ENCODE measurements at places on chromosomes 5 and 9.

- DNase-seq = no peak
These were observed 99.0 kb downstream of the TRIM36 start for GRCh38 chr5:115070737-115071136.

DNA sequence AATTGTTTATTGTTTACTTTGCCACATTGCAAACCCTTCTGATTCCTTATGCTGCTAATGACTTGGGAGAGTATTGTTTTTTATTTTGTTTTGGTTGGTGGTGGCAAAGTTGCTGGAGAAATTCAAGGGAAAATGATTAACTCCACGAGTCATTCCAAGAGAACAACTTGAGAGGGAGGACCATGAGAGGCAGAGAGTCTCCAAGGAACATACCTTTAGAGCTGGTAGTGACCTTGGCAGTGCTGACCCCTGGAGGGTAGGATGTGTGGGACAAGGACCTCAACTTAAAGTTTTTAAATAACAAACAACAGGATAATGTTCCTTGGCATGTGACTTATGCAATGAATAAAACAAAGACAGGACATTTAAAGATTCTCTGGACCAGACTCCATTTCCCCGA is 139.7 kb downstream of the LRRC70 start:
- DNase-seq = no peak

- DNase-seq = peak; percentile 84
These were observed 202.3 kb downstream of the AOPEP start for GRCh38 chr9:94928691-94929368.

DNA sequence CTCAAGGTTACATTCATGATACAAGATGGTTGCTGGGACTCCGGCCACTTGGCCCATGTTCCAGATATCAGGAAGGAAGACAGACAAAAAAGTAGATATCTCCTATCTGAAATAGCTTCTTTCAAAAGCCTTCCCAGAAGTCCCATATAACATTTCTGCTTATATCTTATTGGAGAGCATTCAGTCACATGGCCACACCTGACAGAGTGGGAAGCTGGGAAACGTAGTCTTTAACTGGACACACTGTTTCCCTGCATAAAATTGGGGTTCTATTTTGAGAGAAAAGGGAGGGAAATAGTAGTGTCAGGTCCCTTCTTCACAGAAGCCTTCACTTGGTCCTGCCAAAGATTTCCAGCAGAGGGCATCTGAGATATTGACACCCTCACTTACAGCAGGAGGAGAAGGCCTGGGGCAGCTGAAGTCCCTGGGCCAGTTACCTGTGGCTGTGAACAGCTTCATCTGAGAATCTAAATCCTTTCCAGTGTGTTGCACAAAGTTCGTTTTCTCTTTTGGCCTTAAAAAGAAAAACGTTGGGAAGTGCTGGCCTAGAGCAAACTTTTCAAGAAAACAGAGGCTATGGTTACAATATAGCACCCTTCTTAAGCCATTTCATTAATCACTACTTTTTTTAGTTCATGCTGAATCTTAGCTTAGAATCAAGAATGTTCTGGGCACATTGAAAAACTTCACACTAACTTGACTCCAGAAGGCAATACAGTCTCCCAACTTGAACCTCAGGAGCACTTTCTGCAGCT is 33.5 kb downstream of the SPEF2 start:
- DNase-seq = peak; percentile 45

GRCh38 chr5:132010989-132011621 is 353 bp downstream of the ACSL6 start:
- DNase-seq = no peak

DNA sequence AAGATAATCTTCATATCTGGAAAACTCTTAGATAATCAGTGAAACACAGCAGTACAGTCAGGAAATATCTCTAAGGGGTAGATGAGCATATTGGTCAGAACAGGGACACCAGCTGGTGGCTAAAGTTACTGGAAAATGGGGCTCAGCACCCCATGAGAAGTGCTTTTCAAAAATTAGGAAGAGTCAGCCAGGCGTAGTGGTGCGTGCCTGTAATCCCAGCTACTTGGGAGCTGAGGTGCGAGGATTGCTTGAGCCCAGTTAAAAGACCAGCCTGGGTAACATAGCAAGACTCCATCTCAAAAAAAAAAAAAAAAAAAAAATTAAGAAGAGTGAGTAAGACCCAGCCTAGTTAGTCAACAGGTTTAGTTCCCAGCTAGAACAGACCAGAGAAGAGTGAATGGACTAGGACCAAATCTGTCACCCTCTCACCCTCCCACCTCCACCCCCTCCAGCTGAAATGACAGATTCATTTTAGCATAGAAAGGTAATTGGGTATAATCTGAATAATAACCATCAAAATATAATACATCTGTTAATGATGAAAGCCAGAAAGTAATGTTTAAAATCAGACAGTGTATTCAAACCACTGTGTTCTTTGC is 120.9 kb downstream of the CDC42SE2 start:
- peak; percentile 16 for DNase-seq

DNA sequence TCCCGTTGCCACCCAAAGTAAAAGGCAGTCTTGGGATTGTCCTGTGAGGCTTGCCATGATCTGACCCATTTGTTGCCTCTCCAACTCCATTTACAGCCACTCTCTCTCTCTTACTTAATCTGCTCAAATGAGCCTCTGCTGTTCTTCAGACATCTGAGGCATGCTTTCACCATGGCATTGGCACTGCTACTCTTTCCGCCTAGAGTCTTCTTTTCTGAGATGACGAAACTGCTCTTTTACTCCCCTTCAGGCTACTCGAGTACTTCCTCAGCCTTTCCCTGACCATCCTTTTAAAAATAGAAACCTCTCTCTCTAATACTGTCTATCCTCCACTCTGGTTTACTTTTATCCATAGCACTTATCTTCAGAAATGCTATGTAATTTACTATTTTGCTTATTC is 9.0 kb downstream of the FOCAD start:
- no peak for DNase-seq

GRCh38 chr5:157924931-157925729 is 66.2 kb upstream of the CLINT1 start:
- no peak for DNase-seq

DNA sequence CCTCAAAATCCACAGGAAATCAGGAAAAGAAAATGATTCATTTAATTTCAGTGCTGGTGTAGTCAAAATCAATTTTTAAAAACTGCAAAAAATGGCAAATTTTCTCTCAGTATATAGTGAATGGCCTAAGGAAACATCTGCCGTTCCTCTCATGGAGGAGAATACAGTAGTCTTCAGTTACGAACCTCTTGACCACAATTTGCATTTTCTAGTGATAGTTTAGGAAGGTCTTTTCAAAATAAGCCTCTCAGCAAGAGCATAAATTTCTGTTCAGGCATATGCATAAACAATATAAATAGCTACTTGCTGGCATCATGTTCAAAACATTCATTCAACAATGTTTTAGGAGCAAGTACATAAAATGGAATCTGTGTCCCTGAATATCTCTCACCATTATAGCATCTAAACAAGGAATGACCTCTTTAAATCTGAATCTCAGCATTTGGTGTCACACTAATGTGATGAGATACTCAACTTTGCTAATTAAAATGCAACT is 33.5 kb downstream of the HAPLN1 start:
- DNase-seq = no peak

- peak; percentile 26 for DNase-seq
These were observed 12.2 kb upstream of the MARCHF3 start for GRCh38 chr5:127042593-127042992.

DNA sequence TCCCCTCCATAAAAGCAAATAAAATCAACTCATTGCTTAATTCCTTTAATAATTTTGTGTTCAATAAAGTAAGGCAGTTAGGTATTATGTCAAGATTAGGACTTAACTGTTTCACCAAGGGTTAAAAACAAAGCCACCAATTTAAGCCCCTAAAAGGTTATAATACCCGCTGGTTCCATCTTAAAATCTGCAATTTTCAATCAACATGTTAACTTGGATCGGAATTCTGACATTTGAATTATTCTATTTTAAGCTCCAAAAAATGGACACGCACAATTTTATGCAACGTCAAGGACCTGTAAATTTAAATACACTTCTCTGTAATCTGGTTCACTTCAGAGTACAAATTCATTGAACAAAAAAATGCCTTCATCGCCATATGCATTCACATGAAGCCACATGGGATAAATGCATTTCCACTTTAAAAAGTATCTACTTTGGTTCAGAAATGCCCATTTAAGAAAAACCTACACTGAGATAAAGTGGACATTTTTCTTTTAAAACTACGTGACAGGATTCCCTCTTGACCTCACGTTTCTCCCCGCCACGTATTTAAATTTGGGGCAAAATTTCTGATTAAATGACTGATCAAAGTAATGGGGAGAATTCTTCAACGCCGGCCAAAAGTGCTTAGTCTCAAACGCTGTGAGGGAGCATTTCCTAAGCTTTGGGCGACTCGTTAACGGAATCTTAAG is 721 bp downstream of the GIN1 start:
- no peak for DNase-seq

DNA sequence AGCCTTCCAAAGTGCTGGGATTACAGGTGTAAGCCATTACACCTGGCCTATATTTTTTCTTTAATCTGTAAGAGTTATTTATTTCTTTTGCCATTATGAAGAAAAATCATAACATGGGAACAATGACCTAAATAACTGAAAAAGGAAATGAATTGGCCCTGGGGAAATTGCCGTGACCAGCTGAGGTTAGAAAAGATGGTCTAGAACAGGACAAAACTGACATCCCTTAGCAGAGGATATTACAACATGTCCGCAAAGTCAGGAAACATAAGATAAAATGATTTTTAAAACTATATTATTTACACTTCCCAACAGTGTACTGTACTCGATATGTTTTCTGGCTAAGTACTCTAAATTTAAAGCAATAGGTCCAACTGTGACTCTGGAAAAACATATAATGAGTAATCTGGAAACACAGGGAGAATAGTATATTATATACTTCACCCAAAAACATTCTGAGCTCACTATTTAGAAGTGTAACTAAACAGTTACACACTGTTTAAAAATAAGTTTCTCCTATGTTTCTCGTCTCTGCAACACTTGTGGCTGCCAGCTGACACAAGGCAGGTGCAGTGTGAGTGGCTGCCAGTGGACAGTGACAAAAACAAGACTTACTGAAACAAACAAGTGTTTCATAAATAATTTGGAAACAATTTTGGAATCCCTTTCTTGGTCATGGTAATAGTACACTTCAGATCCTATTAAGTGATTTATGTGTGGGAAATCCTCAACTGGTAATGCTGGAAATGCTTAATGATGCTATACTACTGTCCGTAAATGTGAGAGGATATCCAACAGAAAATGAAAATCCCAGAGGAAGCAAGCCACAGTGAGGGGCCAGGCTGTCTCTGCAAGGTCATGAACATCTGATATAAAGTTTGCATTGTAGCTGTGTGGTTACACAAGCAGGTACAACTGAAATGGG is 69.1 kb downstream of the C9orf85 start:
- DNase-seq = no peak

GRCh38 chr5:126000507-126000906 is 422.7 kb upstream of the GRAMD2B start:
- DNase-seq = peak; percentile 27

GRCh38 chr5:4579679-4580078 is 560.5 kb upstream of the ADAMTS16 start:
- DNase-seq = no peak

DNA sequence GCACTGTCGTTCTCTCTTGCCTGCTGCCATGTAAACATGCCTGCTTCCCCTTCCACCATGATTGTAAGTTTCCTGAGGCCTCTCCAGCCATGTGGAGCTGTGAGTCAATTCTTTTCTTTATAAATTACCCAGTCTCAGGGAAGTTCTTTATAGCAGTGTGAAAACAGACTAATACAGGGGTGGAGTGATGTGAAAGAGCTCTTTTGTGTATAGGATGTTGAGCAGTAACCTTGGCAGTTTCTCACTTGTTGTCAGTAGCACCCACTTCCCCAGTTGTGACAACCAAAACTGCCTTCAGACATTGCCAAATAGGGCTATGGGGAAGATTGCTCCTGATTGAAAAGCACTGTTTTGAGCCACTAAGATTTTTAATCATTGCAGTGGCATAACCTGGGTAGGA is 552.2 kb upstream of the ZNF462 start:
- DNase-seq = no peak

DNA sequence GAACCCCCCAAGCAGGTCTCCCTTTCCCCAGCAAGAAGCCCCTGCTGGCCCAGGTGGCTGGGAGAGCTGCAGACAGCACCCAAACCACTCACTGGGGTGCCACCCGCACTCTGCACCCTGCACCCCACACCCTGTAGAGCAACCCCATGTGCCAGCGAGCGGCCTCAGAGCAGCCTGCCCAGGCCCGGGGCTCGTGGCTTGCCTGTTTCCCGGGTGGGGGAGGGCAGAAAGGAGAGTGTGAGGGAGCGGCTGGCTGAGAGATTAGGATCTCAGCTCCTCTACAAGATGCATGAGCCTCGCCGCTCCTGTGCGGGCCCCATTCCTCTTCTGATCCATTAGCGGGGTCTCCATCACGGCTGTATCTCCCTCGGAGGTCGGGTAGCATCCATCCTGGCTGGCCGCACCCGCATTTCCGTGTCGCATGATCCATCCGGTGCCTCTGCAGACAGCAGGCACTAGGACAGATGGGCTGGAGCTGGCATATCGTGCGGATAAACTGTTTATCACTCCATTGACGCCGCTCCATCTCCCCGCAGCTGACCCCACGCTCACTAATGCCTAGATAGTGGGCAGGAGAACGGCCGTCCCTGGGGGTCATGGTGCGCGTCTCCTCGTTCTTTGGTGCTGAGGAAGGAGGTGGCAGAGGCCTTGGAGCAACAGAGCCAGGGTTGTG is 54.4 kb downstream of the MRPL36 start:
- no peak for DNase-seq

GRCh38 chr5:96198356-96199058 is 234.5 kb downstream of the PCSK1 start:
- peak; percentile 73 for DNase-seq

DNA sequence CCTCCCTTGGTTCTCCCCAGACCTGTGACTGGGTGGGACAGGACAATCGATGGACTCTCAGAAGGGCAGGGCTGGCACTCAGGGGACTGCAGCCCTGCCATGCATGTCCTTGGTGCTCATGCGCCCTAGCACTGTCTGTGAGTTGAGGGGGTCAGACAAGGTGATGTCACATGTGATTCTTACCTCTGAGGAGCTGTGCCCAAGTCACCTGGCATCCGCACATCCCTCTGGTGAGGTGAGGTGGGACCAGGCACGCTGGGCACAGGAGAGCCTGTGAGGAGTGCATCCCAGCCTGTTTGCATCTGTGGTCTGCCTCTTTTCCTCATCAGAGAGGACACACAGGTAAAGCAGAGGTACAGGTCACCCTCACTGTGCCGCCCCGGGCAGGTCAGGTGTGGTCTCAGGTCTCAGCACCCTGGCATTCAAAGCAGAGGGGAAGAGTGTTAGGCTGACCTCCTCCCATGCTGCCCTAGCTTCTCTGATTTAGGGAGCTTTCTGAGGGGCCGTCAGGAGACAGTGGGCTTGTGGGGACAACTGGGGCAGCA is 14.8 kb downstream of the TRIP13 start:
- DNase-seq = no peak
